NCI-H1417 treated with DMSO at 0.1 percent for 48 hours (cell line): ENCODE measurements at places on chromosomes 2 and 18.

DNA sequence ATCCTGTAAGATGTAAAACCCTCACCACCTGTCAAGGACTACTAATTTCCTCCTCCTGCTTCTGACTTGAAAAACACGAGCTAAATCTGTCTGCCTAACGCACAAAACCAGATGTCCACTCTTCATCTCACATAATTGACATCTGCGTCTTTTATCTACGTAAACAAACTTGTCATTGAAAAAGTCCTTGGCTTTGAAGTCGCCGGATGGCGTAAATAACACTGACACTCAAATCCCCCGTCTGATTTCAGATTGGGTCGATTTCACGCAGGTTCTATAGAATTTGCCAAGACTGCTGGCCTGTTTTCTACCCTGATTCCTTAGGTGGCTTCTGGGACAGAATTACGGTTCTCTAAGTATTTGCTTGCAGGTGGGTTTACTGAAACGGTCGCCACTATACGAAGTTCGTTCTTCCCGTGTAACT is 539 bp upstream of the MOB4 start:
- no peak for DNase-seq

- no peak for DNase-seq
These were observed 31.1 kb downstream of the EFR3B start for GRCh38 chr2:25073025-25073424.

GRCh38 chr2:238169708-238170251 is 11.0 kb downstream of the ERFE start:
- DNase-seq, result no peak

DNA sequence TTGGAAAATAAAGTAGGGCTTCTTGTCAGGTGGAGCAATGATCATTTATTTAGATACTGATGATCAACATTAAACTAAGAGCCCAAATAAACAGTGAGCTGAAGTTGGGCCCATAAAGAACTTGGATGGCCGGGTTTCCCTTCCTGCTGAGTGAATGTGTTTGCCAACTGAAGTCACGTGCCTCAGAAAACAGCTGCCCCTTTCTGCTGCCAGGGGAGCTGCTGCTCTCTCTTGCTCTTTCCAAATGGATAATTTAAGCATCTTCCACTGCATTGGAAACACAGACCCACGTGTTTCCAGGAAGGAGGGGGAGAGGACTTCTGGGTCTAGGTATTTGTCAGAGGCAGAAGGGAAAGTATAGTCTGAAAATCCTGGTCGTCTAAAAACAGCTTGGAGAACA is 22.9 kb upstream of the NCKAP5 start:
- DNase-seq, result peak; percentile 15

GRCh38 chr18:66682855-66683322 is 79.0 kb upstream of the CDH19 start:
- no peak for DNase-seq

DNA sequence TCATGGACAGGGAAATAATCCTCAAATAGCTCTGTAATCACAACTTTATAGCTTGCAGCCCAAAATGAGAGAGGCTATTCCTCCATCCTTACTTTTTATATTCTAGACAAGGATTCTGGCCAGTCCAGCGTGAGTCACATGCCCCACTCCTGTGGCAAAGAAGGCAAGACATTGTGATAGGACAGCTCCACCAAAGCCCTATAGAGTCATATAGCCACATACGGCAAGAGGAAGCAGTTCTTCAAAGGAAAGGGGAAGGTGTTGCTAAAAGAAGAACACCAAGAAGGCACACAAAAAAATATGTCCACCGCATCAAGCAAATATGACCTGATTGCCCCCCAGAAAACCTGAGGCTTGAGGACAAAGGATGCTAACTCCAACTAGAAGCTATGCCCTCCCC is 3.4 kb upstream of the GFPT1 start:
- no peak for DNase-seq

DNA sequence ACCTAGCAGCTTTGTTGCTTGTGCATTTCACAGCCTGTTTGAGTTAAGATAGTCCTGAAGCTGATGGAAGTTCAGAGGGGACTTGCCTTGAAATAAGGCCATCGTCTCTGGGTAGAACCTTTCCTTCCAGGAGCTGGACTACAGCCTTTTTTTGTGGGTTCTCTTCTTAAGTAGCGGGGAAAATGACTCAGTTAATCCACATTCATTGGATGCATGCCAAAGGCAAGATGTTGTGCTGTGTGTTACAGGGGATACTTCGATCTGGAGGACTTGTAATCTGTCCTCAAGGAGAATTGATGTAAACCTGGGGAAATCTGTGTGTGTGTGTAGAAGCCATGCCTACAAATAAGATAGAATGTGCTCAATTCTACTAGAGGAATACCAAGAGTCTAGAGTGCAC is 46.8 kb downstream of the RPIA start:
- no peak for DNase-seq

DNA sequence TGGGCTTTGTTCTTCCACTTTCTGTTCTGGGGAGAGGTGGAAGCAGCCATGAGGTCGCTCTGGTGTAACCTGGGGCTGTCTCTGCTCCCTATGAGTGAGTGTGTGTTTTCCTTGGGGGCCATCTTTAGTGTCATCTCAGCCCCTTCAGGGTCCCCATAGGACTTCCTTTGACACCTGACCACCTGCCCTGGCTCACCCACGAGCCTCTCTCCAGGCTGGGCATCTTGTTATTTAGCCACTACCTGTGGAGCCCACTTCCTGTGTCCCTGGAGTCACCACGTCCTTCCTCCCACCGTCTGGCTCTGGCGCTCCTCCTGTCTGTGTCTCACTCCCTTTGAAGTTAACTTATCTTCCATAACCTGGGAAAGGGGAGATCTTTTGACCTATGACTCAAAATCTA is 176.0 kb downstream of the UXS1 start:
- DNase-seq, result no peak

GRCh38 chr2:156175946-156176345 is 156.6 kb downstream of the NR4A2 start:
- DNase-seq, result no peak
